ENCODE measurements at places on chromosomes 6 and 20.

DNA sequence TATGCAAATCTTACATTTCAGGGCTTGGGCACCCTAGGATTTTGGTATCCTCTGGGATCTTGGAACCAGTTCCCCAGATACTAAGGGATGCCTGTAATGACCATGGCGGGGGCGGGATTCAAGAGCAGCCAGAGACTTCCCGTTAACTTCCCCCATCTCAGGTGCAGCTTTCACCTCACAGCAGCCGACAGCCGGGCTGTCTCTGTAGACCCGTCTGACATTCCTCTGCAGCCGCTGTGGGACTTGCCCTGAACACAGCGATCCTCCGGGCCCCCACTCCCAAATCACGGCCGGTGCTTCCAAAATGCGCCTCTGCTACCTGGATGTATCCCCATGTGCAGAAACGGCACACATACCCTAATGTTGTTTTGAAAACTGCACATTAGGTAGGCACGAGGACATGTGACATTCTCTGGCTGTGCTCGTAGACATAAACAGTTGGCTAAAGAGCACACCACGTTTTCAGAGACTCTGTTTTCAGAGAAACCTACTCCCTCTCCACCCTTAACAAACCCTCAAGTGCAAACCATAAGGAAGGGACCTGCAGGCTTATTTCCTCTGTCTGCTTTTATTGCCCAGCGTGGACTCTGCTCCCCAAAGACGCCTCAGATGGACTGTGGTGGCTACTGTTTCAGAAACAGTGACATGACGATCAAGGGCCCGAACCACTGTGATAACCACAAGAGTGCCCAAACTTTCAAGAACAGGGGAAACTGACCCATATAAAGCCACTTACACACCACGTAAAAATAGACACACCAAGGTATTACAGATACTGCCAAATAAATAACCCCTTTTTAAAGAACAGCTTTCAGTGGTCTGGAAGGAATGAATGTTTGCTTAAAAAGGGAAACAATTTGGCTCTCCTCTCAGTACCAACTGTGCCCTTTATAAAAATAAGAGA is 72.9 kb upstream of the FOXC1 start:
- no peak for DNase-seq

DNA sequence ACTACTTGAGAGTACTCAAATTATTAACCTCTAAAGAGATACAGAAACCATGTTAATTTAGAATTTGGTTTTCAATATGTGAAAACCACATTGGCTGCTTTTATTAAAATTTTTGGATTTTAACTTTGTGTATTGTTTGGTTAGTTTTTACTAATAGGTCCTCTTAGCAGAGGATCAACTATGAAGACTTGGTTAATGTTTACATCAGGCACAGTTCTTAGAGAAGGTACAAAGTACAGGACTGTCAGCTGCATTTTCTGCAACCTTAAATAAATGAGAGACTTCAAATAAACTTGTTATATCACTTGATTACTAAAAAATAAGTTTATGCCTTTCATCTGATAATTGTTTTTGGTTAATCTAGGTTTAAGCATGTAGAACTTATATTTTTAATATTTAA is 89.1 kb downstream of the PHF3 start:
- no peak for DNase-seq

- DNase-seq = no peak
Measured at GRCh38 chr6:34723203-34723602, 26.6 kb upstream of the ILRUN start.

- DNase-seq = no peak
Measured at GRCh38 chr20:4802527-4802926, 80.8 kb downstream of the PRND start.

GRCh38 chr20:50916934-50917333 is 14.3 kb downstream of the ADNP start:
- DNase-seq = no peak

DNA sequence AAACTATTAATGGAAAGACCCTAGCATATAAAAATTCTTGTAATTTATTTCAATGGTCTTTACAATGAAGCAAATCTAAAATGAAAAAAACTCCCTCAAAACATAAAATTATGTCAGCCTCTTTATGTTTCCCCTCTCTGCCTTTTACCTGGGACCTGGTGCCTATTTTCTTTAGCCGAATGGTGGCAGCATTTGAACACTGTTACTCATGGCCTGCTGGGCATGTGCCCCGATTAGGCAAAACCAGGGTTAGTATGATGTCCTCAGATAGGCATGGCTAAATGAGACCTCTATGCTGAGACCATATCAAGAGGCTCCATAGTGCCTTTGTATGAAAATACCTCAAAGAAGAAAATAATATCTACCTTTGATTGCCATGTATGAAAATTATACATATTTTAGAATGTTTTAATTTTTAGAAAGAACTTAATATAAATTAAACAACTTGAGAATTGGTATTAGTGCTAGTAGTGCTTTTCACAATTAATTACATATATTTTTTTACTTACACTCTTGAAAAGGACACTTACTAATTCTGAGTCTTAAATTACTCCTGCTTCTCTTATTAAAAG is 22.5 kb upstream of the C6orf58 start:
- DNase-seq = peak; percentile 13

DNA sequence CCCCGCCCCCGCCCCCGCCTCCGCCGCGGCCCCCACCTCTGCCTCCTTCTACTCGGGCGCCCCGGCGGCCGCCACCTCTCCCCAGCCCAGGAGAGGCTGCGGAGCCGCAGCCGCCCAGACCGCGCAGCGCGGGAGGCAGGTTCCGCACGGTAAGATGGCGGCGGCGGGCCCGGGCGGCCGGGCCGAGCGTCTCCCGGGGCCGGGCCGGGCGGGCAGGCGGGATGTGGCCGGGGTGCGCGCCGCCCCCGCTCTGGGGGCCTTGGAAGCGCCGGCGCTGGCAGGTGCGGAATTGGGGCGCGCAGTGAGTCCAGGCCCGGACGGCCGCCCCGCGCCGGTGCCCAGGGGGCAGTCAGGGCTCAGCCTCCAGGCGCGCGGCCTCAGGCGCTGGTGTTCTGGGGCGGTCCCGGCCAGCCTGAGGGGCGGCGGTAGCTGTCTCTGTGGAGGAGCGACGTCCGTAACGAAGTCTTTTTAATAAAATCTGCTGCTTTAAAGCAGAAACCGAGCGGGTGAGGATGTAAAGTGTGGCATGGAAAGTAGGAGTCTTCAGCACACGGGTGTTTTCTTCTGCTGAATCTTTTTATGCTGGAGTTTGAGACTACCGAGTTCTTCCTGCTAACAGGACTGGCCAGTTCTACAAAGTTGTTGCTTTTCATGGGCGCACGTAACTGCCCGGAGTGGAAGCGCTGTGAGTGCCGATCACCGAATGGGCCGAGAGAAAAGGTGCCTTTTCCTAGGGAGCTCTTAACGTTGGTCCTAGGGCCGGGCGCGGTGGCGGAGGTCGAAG is at the start of gene GID8:
TSS of gene GID8 (plus strand) at position 43 of the 784 bp plus-strand sequence. CDS start 3,356 bp downstream, outside the sequence.
- DNase-seq = no peak

DNA sequence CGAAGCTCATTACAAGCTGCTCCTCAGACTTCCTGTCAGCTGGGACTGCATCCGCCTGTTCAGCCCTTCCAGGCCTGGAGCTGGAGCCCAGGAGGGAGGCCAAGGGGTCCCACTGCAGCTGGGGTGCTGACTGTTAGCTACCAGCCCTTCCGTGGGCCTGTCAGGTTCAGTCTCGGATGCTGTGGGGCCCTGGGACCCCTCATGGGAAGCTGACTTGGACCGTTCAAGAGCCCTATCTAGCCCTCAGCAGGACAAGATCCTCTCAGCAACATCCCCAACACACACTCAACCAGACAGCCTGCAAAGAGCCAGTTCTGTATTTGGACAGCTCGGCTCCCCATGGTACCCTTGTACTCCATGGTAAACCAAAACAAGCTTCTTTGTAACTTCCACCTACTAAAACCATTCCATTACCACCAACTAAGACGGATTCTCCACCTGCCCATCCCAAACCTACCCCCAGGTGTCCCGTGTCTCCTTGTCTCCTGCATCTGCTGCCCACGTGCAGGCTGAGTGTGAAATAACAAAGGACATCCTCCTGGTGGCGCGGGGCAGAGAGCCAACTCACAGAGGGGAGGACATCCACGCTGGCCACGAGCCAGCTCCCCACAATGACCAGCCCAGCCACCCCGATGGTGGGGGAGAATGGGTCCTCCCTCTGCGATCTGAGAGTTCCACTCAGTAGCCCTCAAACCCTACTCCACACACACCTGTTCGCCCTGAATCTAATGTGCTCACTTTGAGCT is 111.2 kb downstream of the TAF4 start:
- DNase-seq = no peak

GRCh38 chr20:12966468-12967085 is 42.2 kb upstream of the SPTLC3 start:
- DNase-seq = no peak

DNA sequence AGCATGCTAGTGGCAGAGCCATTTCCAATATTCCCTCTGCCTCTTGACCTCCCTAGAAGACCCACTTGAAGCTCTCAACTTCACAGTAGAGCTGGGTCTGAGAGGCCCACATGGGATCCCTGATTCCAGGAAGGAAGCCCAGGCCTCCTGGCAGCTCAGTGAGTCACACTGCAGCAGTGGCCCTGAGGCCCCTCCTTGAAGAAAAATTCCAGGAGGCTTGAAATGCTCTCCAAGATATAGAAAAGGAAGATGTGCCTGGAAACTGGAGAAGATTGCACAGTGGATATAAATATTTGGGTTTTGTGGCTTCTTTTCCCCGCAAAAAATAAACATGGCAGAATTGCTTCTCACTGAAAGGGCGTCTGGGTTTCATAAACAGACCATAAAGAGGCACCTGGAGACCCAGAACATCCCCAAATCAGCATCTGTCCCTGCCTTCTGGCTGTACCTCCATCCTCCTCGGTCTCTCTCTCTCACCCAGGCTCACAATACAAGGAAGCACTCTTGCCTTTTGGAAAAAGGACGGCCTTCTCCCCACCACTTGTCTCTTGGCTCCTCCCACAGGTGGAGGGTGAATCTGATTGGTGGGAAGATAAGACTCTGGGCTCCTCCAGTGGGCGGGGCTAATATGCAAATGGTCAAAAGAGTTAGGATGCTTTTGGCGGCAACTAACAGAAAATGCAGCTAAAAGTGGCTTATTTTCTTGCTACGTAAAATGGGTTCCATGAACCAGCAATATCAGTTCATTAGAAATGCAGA is 200.0 kb upstream of the SULF2 start:
- DNase-seq = no peak

GRCh38 chr6:166836785-166837718 is 119.3 kb downstream of the RNASET2 start:
- DNase-seq = no peak

DNA sequence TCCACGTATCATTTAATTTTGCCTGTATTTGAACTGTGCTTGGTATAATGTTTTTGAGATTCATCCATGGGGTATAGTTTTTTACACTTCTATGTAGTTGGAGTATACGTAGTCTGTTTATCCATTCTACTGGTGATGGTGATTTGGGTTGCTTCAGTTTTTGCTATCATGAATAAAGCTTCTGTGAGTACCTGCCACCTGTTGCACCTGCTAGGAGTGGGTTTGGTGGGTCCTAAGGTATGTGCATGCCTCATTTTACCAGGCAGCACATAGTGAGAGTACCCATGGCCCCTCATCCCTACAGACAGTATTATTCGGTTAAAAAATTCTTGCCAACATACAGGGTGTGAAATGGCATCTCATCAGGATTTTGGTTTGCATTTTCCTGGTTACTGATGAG is 92.9 kb downstream of the DNAH8 start:
- DNase-seq = no peak

- peak; percentile 56 for DNase-seq
Measured at GRCh38 chr20:41133709-41134361, 3.5 kb upstream of the PLCG1 start.

- no peak for DNase-seq
Measured at GRCh38 chr20:11394145-11394833, 523.4 kb upstream of the BTBD3 start.

- no peak for DNase-seq
Measured at GRCh38 chr6:111105578-111105977, 18.3 kb downstream of the SLC16A10 start.

- DNase-seq = no peak
Measured at GRCh38 chr20:1001911-1002681, at the start of gene RSPO4. RSPO4 (minus strand) TSS chr20:1002311; CDS start chr20:1002164, 147 bp downstream.

- no peak for DNase-seq
Measured at GRCh38 chr6:65988006-65988405, 281.0 kb upstream of the EYS start.

DNA sequence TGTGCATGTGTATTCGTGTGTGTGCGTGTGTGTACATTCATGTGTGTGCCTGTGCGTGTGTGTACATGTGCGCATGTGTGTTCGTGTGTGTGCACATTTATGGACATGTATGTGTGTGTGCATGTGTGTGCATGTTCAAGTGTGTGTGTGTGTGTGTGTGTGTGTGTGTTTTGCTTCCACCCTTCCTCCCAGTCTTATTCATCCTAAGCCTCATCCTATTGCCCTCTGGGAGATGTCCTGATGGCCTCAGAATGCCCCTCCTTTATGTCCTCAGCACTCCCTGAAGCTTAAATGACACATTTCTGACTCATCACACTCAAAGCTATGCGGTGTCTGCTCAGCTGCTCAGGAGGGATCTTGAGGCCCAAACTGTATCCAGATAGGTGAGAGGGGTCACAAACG is 76.6 kb upstream of the CCDC167 start:
- DNase-seq = no peak

- DNase-seq = no peak
Measured at GRCh38 chr20:38369389-38369788, 23.1 kb downstream of the LBP start.

- DNase-seq = no peak
Measured at GRCh38 chr20:14481863-14482262, 144.5 kb upstream of the FLRT3 start.

GRCh38 chr6:132354517-132355167 is 46.6 kb downstream of the MOXD1 start:
- peak; percentile 39 for DNase-seq

- no peak for DNase-seq
Measured at GRCh38 chr6:146472918-146473317, 70.7 kb upstream of the RAB32 start.

DNA sequence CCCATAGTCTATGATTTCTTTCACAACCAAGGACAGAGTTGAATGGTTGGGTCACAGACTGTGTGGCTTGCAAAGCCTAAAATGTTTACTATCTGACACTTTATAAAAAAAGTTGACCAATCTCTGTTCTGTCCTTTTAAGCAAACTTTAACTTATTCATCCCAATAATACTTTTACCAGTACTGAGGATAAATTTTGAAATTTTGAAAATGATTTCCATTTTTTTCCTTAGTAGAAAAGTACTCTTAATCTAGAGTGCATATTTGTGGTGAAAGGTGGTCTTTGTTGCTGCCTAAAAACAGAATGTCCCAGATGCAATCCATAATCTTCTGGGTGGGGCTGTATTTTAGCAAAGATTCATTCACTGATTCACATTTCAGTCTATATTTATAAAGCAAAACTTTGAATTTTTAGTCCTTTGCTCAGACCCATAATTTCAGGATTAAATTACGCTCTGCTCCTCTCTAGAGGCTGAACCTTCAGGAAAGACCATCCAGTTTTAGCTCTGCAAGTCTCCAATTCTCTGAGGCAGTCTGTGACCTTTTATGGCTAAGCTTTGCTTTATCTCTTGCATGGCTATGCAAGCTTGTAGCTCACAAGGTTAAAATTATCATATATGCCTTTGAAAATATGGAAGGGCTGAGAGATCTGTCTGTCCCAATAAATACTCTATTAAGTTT is 573.5 kb downstream of the COL12A1 start:
- no peak for DNase-seq

- no peak for DNase-seq
Measured at GRCh38 chr6:163826629-163827028, 412.1 kb downstream of the QKI start.

Data from CD4-positive, alpha-beta T cell treated with Interleukin-17A for 1 hour (primary cell).